ENCODE measurements at places on chromosomes 2 and 18.

- DNase-seq: peak; percentile 16
Measured at GRCh38 chr2:189049709-189050164, 75.6 kb downstream of the COL3A1 start.

GRCh38 chr2:112794131-112794733, 9.9 kb upstream of the IL1A start:
- peak; percentile 32 for DNase-seq

GRCh38 chr2:200220251-200220650, 86.2 kb upstream of the SPATS2L start:
- DNase-seq: no peak

- no peak for DNase-seq
Measured at GRCh38 chr2:67572721-67573435, 175.7 kb downstream of the ETAA1 start.

DNA sequence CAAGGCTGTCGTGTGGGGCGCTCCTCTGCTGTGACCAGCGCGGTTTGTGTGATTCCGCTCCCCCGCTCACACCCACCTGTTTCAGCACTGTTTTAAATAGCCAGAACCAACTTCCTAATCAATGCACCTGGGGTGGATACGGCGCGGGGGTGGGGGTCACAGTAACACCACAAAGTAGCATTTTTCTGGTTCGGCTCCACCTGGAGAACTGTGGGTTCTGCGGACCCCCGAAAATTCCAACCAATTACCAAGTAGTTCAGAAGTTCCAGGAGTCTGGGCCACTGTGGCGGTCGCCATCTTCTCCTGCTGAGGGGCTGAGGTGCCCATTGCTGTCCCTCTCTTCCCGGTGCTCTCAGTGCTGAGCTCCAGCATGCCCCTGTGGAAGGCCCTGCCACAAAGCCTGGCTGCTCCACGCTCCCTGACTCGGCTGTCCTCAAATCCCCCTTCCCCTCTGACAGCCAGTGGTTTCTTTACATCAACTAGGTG, 79.4 kb downstream of the GFPT1 start:
- no peak for DNase-seq

- no peak for DNase-seq
Measured at GRCh38 chr2:19038071-19039015, 320.1 kb downstream of the OSR1 start.

- DNase-seq: no peak
Measured at GRCh38 chr2:1621041-1621440, 123.3 kb downstream of the PXDN start.

- DNase-seq: no peak
Measured at GRCh38 chr2:102061962-102062795, 70.4 kb downstream of the IL1R2 start.

GRCh38 chr2:172279813-172280212, 147.6 kb upstream of the ITGA6 start:
- no peak for DNase-seq

DNA sequence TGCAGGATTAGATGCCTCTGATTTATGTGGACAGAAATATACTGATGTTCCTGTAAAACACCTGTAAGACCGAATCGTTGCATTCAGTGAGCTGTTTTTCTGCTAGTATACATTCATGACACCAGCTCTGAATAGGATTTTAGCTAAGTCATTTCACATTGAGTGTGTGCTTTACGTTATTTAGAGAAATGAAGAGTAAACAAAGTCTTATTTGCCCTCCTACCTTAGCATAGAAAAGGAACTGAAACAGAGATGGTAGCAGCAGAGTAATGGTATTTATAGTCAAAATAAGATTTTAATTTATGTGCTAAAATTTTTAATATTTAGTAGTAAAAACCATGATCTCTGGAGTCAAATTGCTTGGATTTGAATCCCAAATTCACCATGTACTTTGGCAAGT, 168.0 kb downstream of the CERS6 start:
- no peak for DNase-seq

DNA sequence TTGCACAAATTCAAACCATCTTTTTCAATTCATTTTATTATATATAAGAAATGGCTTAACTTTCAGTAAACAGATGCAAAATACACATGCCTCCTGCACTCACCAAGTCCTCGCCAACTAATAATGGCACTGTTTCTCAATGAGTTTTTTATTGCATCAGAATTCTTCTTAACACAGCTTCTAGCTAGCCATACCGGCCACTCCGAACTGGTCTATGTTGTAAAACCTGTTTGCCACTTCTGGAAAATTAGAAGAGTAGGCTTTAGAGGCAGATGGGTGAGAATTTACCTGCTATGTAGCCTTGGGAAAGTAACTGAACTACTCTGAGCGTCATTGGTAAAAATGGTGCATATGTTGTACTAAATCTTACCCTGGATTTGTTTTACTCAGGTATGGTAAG, 100.6 kb upstream of the LHCGR start:
- no peak for DNase-seq

- peak; percentile 93 for DNase-seq
Measured at GRCh38 chr2:218860950-218861381, 1.4 kb downstream of the WNT6 start.

DNA sequence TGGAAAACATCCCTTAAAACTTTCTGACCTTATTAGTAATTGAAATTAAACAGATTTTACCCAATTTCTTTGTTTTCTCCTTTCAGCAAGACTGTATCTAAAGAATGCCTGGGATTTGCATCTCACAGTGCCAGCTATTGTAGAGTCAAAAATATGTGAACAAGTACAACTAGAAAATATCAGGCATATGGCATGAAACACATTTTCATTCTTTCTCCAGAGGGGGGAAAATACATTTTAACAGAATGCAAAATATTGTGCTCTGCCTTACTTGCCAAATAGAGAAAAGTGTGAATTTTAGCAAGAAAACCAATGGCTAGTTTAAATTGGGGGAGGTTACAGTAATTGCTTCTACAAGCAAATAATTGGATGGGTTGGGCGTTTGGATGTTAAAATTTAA, 366.6 kb upstream of the FIGN start:
- no peak for DNase-seq

DNA sequence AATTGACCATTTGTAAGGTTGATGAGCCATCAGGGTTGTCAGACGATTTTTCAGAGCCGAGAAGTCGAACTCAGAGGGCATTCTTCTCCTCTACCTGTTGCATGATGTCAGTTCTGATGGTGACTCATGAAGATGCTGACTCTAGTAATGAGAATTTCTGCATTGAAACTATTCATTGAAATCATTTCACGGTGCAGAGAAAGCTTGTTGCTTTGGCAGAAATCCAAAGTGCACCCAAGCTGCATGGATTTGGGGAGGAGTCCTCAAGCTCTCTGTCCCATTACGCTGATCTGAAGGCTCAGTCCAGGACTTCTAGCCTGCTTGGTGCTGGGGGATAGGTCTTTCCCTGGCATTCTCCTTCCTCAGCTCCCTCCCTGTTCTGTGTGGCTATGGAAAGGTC, 125.7 kb upstream of the PXDN start:
- DNase-seq: no peak

GRCh38 chr2:168773719-168774521, 28.5 kb upstream of the NOSTRIN start:
- DNase-seq: peak; percentile 80

DNA sequence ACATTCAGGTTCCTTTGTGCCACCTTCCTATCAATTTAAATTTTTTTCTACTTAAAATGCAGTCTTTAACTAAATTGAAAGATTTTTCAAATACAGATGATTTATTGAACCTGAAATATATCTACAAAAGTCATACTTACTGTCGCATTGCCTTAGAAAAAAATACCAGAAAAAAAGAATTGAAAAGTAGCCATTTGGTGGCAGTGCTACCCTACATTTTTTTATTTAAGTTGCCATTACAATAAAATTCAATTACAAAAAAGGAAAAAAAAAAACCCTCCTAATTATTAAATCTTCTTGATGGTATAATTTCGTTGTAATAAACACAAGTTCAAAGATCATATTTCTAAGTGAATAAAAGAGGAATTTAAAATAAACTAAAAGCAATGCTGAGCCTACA, 43.4 kb downstream of the DSC3 start:
- DNase-seq: no peak

DNA sequence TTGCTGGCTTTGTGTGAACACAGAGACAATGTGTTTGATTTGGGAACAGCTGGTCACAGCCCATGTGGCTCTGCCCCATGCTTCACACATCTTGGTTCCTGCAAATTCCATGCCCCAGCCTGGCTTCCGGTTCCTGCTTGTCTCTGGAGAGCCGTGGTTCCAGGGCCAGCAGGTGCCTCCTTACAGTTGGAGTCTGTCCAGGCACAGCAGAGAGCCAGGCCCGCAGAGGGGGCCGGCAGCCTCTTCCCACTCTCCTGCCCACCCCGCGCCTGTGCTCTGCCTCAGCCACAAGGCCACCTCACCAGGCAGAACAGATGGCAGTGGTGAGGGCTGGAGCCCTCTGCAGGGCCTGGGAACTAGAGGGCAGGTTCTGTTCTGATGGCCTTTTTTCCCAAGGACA, 81.5 kb downstream of the LDLRAD4 start:
- DNase-seq: no peak

DNA sequence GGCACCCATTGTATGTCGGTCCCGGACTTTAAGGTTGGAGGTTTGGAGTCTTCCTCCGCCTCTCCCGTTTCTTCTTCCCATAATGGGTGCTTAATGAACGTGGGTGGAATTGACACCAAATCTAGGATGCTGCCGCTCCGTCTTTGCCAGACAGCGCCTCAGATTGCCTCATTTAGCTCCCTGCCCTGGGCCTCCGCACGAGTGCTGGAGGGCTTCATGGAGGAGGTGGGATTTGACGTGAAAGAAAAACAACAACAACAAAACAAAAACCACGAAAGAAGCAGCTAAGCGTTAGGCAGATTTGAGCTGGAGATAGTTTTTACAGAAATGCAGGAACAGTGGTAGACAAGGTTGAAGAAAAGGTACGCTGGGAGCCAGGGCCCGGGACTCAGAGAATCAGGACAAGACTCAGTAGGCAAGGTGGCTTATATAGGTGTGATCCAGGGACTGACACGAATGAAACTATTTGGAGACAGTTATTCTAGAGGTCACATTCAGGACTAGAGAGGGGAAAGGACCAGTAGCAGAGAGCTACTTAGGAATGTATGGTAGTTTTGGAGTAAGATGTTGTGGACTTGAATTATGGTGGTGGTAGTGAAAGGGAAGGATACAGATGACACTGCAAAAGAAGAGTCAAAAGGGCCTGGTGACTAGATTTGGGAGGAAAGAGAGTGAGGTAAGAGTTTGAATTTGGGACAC, 605 bp downstream of the ZNF2 start:
- DNase-seq: no peak

- DNase-seq: no peak
Measured at GRCh38 chr2:105125920-105126319, 88.1 kb downstream of the MRPS9 start.

DNA sequence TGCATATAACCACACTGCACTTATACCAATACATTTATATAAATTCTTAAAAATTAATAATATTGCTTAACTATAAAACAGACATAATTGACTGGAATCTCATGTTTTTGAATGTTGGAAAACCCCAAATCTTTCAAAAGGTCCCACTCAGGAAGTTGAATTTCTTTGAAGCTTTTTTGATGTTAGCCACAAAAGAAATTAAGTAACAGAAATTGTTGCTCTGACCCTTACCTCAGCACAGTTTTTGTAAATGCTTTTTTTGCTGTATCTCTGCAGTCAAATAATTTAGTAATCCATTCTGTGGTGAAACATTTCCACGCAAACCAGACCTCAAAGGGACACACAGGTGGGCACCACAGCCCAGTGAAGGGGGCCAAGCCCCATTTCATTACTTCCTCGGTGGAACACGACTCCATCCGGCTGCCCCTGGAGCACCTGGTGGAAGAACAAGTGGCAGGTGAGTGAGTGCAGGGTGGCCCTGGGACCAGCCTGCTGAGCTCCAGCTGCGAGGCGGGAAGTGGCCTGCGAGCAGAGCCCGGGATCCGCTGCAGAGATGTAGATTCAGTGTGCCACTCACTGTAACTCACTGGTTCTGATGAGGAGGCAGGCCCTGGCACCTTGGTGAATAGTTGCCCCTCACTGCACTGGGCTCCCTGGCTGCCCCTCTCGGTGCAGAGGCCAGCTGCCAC, 8.4 kb downstream of the SCLY start:
- no peak for DNase-seq

GRCh38 chr2:183242937-183243336, 118.7 kb downstream of the NUP35 start:
- no peak for DNase-seq

- DNase-seq: peak; percentile 26
Measured at GRCh38 chr2:23002234-23002633, 382.7 kb upstream of the KLHL29 start.

DNA sequence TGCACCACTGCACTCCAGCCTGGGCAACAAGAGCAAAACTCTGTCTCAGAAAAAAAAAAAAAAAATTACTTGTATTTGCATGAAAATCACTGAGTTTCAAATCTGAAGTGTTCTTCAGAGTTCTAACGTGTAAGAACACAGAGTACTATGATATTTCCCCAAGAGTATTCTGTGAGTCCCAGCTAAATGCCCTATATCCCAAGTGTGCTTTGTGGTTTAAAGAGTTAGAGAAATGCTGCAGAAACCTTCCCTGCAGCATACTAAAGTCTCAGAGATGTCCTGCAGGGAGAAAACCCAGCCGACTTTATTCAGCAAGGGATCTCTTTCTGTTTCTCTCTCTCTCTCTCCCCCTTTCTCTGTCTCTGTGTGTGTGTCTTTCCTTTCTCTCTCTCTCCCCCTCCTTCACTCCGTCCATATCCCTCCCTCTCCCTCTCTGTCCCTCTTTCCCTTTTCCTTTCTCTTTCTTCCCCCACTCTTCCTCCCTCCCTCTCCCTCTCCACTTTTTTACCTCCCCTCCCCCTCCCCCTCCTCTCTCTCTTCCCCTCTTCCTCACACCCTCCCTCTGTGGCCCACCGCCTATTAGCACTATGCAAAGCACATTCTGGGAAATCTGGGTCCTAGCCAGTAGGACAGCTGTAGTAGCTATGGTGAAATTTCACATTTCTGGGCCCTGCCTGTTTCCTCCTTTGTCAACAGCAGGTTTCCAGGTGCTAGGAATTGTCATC, 54.2 kb downstream of the ACTR2 start:
- no peak for DNase-seq

GRCh38 chr2:68225119-68225632, 27.2 kb downstream of the PPP3R1 start:
- peak; percentile 63 for DNase-seq

DNA sequence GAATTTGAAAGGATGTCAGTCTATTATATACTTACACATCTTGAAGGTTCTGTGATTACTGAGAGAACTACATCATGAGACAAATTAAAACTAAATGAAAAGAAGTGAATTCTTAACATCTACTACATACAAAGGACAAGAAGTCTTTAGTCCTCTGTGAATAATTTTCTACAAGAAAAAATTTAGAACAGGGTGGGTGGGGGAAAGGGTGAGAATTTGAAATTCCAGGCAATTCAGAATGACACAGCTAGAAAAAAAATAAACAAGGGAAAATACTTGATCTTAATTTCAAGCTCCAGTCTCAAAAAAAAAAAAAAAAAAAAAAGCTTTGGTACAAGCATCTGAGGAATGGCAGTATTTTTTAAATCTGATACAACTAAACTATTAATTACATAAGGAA, 15.5 kb downstream of the CUL3 start:
- DNase-seq: no peak

GRCh38 chr2:28751956-28752630, 463 bp downstream of the PPP1CB start:
- peak; percentile 40 for DNase-seq
